Cortex of kidney (tissue), 1 donor: ENCODE measurements at places on chromosomes 6 and 20.

DNA sequence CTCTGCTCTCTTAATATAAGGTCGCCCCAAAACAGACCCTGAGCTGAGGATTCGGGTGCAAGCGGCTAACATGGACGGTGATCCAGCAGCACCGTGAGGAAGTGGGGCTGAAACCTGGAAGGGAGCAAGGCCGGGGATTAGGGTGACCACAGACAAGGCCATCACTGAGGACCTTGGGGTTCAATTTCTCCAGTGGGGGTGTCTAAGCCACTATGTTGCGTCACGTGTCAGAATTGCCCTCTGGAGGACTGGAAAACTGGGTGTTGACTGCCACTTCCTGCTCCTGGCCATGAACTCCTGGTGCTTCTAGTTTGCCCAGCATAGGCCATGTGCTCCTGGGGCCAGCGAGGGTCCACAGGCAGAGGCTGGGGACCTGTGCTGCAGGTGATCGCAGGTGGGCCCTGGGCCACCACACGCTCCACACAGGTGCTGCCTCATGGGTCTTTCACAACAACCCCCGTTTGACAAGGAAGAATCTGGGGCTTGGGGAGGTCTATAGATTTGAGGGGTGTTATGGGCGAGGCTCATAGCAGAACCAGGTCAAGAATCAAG lies 101.9 kb downstream of the CDH26 start:
- no peak for DNase-seq

GRCh38 chr6:161946461-161946860 lies 672.6 kb upstream of the AGPAT4 start:
- DNase-seq, result no peak

DNA sequence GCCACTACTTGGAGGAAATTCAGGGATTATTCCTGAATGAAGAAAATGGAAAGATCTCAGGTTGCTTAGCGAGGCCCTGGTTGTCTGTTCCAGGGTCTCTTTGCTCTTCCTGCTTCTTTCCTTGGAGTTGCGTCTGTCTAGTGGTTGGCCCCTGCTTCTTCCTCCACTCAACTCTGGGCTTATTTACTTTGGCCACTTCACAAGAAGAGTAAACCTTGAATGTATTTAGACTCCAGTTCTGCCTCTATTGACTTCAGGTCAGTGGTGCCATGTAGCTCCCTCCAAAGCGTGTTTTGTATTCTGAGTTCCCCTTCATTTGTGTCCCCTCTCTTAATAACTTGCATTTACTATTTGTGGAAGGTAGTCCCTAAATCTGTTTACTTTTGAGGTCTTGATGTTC lies 456.5 kb downstream of the UTRN start:
- DNase-seq, result no peak

- no peak for DNase-seq
Observed at GRCh38 chr6:133132466-133132971, 108.6 kb upstream of the EYA4 start.

DNA sequence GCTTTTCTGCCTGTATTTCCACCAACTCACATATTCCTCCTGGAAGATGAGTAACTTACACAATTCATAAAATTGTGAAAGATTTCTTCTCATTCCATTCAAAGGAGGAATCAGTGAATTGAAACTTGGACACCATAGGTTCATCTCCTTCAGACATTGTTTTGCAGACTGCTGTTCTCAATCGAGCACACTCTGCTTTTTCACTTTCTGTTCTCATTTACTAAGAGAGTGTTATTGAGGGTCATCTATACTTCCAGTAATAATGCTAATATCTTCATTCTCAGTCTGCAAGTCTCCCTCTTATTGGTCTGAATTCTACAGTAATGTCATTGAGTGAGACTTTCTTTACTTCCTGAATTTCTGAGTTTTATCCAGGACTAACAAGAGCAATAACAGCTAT lies 67.5 kb upstream of the FUT9 start:
- no peak for DNase-seq

DNA sequence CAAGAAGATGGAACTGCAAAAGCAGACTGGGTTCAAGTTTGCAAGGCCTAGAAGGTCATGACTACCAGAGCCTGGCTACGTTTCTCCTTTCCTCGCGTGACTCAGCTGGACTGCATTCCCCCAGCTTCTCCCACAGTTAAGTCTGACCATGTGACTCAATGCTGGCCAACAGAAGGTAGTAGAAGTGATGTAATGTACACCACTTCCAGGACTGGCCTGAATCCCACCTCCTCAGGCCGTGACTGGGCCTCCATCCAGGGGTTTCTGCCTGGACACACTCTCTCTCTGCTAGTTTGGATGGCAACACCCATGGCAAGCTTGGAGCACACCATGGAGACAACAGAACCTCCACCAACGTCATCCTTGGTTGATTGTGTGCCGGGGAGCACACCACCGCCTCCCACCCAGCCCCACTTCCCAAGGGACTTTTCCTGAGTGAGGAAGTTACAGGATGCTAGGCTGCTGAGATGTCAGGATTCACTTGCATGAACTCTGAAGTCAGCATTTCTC lies 112.0 kb upstream of the CDYL start:
- DNase-seq, result no peak

DNA sequence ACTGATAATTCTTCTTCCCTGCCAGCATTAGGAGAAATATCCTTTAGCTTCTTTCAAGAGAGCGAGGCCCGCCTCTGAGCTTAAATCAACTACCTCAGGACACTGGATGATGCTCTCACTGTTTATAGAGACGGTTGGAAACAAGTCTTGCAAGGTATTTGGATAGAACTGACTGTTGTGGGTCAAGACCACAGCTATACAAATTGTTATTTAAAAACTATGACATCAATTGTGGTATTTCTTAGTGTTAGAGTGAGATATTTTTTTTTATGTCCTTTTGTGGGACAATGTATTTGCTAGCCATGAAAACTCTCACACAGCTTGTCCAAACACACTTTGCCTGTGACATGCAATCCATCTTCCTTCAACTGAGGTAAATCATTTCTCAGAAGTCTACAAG lies 136.3 kb upstream of the PHACTR1 start:
- DNase-seq, result no peak

- DNase-seq, result no peak
Observed at GRCh38 chr6:154888421-154889295, 106.5 kb upstream of the TIAM2 start.

GRCh38 chr6:25046942-25047341 lies 111.2 kb upstream of the RIPOR2 start:
- no peak for DNase-seq

- DNase-seq, result no peak
Observed at GRCh38 chr6:146420255-146420654, 123.4 kb upstream of the RAB32 start.

DNA sequence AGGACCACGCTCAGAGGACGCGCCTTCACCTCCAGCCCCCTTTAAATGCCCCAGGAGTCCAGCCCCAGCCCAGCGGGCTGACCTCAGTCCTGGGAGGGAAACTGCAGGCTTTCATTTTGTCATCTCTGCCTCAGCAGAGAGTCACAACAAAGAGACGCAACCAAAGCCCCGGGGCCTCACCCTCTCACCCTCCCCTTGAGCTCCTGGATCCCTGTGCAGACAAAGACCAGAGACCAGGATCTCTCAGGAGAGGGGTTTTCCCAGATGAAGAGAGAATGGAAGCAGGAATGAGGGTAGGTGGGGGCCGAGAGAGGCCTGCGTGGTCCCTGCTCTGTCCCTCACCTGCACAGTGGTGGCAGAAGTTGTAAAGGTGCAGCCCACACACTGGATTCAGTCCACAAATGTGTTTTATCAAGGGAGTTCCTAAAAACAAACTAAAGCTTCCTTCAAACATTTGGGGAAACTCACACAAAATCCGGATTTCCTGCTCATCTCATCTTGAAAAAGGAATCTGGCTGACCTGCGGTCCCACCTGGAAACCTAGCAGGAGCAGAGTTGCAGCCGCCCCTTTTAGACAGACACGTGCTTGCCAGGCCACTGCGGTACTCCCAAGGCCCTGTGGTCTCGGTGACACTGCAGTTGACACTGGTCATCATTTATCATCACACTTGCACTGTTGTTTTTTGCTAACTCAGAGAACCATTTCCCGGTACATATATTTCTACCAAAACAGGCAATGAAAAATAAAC lies 27.1 kb downstream of the PTGIS start:
- no peak for DNase-seq

DNA sequence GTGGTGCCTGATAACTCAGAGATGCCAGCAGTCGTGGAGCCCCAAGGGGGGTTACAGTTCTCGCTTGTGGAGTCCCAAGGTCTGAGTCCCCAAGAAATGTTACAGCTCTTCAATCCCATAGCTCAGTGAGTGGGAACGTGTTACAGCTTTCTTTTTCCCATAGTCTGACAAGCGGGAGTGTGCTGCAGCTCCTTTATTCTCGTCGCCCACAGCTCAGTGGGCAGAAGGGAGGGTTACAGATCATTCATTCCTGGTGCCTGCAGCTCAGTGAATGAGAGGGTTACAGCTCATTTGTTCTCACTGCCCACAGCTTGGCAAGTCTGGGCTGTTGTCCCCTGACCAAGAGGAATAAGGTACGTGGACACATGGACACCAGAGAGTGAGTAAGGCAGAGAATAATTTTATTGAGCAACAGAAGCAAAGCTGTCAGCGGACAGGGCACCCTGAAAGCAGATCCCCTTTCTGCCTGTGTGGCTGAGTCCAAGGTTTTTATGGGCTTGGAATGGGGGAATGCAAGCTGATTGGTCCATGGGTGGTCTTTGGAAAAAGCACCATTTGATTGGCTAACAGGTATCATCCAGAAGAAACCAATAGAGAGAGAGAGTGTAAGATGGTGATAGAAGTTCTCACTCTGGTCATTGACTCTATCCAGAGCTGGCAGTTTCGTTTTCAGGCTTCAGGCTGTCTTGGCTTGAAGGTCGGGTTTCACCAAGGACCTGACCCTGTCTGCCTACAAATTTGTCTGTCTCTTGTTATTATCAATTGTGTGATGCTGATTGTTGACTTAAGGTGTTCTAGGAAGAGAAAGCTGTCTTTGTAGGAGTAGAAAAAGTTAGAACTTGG lies 16.4 kb downstream of the RNF217 start:
- DNase-seq, result no peak

DNA sequence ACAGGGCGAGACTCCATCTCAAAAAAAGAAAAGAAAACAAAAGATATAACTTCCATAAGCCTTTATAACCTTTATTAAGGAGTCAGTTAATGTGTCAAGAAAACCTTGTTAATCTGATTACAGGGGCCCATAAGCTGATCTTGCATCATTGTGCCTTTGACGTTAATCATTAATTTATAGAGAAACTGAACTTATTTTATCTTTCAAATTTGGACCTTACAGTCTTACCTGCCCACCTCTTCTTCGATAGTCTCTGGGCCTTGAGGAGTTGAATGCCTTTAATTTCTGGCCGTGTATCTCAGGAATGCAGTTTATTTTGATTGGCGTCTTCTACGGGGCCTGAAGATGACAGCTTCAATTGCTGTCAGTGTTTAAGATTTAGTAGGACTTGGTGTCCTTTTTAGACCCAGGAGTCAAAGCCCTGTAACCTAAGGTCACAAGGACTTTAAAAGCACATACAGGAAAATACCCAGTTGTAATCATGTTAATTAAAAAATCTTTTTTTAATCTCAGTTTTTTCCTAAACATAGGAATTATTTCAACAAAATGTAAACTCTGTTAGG lies 5.8 kb downstream of the ACOT13 start:
- DNase-seq, result no peak

GRCh38 chr6:6529275-6529674 lies 59.2 kb upstream of the LY86 start:
- DNase-seq, result no peak

GRCh38 chr20:34675993-34676641 lies 775 bp downstream of the PIGU start:
- DNase-seq, result no peak
